ENCODE measurements at places on chromosomes 13 and 19.

- DNase-seq, result no peak
- no peaks in the 10 kb centered on the region for H3K36me3 ChIP-seq
- no peak overlapping the region for H3K27ac ChIP-seq
Measured at GRCh38 chr19:50980208-50980607, 3.5 kb downstream of the KLK7 start.

DNA sequence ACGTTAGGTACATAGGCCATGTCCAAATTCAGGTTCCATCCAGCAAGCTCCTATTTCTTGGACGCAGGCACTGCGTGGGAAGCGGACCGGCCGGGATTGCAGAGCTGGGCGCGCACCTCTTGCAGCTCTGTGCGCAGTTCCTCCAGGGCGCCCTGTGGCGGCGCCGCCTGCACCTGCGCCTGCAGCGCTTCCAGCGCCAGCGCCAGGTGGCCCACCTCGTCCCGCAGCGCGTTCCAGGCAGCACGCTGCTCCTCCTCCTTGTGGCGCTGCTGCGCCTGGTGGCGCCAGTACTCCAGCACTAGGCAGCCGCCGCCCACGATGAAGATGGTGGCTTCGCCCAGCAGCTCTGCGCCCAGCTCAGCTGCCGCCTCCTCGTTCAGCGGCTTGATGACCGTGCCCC lies 31.1 kb downstream of the OPA3 start:
- H3K27me3 ChIP-seq, result no peaks in the 10 kb centered on the region
- no peaks in the 10 kb centered on the region for H3K36me3 ChIP-seq
- peaks cover 3% of the 10 kb centered on the region for H3K4me1 ChIP-seq
- no peak overlapping the region for H3K27ac ChIP-seq
- DNase-seq, result no peak
- no peak overlapping the region for H3K4me3 ChIP-seq

DNA sequence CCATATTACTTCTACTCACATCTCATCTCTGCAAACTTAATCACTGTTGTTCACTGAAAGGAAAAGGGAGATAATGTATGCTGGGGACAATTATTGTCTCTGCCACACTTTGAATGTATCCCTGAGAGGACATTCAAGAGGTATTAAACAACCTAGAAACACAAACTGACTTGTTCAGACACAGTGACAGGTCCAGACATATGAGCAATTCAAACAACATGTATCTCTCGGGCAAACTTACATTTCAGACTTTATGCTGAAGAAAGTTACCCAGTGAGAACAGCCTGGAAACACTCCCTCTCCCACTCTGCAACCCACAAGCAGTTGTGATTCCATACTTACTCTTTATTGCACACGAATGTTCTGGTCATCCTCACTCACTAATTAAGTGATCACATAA lies 968.7 kb upstream of the SLC10A2 start:
- DNase-seq, result no peak
- peaks cover 2% of the 10 kb centered on the region for H3K36me3 ChIP-seq

GRCh38 chr13:40666933-40667621 lies 636 bp upstream of the FOXO1 start:
- peaks cover 29% of the 10 kb centered on the region for H3K4me1 ChIP-seq
- peaks cover 44% of the 10 kb centered on the region for H3K27me3 ChIP-seq
- no peaks in the 10 kb centered on the region for H3K36me3 ChIP-seq
- peak overlapping the region; percentile 89 for H3K4me3 ChIP-seq
- no peak overlapping the region for H3K27ac ChIP-seq

DNA sequence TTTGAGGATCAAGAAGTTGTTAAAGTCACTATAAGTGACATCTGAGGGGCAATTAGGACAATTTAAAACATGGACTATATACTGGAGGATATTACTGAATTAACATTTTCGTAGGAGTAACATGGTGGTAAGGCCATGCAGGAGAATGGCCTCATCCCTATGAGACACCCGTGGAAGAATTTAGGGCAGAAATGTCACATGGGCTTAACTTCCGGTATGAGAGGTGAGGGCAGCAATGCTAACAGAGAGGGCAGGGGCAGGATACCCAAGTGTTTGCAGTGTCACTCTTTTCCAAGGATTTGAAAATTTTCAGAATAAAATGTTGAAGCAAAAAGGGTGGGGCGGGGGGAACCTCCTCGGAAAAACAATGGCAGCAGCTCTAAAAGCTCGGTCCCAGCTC lies 23.6 kb downstream of the RANBP3 start:
- H3K27ac ChIP-seq, result peak overlapping the region; percentile 88
- DNase-seq, result no peak
- H3K27me3 ChIP-seq, result no peaks in the 10 kb centered on the region
- peaks cover 85% of the 10 kb centered on the region for H3K4me1 ChIP-seq
- H3K36me3 ChIP-seq, result peaks cover 3% of the 10 kb centered on the region

- H3K36me3 ChIP-seq, result no peaks in the 10 kb centered on the region
- H3K4me1 ChIP-seq, result peaks cover 4% of the 10 kb centered on the region
- H3K27ac ChIP-seq, result no peak overlapping the region
- no peak overlapping the region for H3K4me3 ChIP-seq
Measured at GRCh38 chr19:751501-752341, 809 bp downstream of the MISP start.

DNA sequence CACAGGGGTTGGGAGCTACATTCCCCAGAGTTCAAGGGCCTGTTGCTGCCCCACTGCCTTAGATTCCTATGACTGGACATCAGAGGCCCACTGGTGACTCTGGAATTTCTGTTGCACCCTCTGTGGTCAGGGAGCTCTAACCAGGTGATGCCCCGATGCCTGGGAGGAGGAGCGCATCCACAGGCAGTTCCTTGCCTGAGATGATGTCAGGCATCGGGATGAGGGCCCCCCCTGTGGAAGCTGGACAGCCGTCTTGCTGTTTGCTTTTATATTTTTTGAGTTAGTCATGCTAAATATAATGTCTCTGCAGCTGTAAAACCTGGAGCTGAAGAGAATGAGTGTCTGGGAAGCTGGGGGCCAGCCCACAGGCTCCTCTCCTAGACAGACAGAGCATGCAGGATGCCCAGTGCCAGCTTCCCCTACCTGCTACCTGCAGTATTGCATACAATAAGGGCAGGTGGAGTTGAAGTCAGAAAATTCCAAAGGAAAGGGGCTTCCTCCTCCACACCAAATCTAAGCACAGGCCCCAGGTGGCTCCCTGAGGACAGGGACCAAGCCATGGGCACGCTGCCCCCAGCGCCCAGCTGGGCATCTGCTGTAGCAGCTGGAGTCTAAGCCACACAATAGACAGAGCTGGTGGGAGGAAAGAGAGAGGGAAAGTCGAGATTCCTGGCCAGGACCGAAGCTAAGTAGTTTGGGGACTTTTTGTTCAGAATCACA lies 16.2 kb downstream of the COL4A2 start:
- no peak overlapping the region for H3K27ac ChIP-seq
- peaks cover 13% of the 10 kb centered on the region for H3K36me3 ChIP-seq
- H3K4me1 ChIP-seq, result peaks cover 33% of the 10 kb centered on the region
- no peak for DNase-seq
- H3K4me3 ChIP-seq, result no peak overlapping the region

DNA sequence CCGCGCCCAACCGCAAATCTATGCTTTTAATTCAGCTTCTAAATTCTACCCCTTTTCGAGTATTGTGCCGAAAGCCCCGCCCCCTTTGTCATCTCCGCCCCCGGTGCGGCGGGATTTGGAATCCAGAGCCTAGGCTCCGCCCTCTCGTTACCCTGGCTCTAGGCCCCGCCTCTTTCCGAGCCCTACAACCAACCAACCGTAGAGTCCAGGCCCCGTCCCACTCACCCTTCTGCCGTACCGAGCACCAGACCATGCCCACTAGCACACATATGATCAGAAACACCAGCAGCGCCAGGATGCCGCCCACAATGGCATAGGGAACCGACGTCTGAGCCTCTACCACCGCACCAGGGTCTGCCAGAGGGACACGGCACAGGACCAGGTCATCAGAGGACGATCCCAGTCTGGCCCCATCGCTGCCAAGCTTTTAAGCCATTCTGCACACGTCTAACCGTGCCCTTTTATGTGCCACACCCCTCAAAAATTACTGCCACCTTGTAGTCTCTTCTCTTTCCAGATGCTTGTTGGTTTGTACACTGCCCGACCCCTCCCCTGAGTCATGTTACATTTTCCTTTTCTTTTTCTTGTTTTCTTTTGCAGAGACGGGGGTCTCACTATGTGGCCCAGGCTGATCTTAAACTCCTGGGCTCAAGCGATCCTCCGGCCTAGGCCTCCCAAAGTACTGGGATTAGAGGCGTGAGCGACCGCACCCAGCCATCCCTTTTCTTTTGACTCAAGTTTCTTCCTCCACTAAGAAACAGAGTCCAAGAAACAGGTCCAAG lies 4.7 kb upstream of the ZNF428 start:
- H3K27ac ChIP-seq, result peak overlapping the region; percentile 62
- no peak for DNase-seq
- H3K4me3 ChIP-seq, result peak overlapping the region; percentile 73

DNA sequence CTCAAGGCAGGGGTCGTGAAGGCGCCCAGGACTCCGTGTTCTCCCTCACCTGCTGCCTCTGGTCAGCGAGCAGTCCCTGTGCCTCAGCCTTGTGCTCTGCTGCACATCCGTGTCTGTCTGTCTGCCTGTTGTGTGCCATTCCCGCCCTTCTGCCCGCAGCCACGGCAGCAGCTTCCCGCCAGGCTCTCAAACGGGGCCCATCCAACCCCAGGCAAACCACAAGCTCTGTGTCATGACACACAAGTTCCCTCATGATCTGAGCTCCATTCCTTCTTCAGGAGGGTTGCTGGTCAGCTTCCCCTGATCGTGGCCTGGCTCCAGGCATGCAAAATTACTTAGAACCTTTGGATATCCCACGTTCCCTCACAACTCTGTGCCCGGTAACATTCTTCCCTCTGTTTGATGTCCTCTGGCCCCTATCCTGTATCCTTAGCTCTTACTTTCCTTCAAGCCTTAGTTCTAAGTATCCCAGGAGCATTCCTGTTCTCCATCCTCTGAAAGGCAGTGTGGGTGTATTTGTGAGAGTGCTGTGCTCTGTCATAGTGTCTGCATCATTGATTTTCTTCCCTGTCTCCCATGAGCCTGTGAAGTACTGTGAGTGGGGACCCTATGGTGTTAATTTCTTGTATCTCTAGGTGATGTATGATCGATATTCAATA lies 3.2 kb downstream of the GPR183 start:
- peak overlapping the region; percentile 68 for H3K27ac ChIP-seq
- peaks cover 5% of the 10 kb centered on the region for H3K36me3 ChIP-seq
- DNase-seq, result no peak
- peaks cover 26% of the 10 kb centered on the region for H3K4me1 ChIP-seq

All from neural crest cell (in vitro differentiated cells).